ENCODE measurements at places on chromosomes 13 and 19.

GRCh38 chr13:113923376-113924063 lies 50.4 kb downstream of the C13orf46 start:
- no peak for DNase-seq

- DNase-seq: peak; percentile 80
Measured at GRCh38 chr13:47337781-47338507, 441.1 kb upstream of the HTR2A start.

- no peak for DNase-seq
Measured at GRCh38 chr13:44359983-44360375, 13.6 kb upstream of the SERP2 start.

DNA sequence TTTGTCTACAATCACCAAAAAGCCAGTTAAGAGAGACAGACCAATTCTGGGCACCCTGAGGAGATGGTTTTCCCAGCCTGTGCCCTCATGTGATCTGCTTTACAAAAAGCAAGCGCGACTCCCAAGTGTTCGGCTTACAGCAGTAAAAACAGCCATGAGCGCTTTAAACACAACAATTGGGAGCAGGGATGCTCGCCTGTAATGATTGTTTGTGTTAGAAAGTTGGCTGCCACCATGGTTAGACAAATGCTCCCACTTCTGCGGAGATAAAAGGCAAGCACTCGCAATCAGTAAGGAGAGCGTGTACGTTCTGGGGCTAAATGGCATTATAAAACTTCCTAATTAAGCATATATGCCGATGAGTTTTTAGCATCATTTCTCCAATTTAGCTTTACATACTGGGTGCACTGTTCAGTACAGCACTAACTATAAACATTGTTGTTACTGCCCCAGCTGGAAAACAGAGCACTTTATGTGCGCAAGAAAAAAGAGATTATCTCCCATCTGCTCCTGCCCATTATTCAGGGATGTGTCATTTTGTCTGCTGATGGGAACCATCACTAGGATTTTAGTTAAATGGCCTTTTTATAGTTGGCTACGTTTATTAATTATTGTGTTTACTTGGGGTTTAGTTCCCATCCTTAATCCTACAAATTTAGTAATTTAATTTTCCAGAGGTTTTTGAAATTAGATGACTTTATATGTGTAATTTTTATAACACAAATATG lies 309.3 kb upstream of the MAB21L1 start:
- DNase-seq: no peak

- no peak for DNase-seq
Measured at GRCh38 chr19:28694812-28695211, 518.1 kb downstream of the UQCRFS1 start.

GRCh38 chr13:44350775-44351504 lies 22.7 kb upstream of the SERP2 start:
- no peak for DNase-seq

Measured in AG04449 (cell line).